ENCODE measurements at places on chromosomes 1 and 21.
A peak's percentile ranks its signal among the peaks of the same experiment; 100 is the strongest.

GRCh38 chr1:37513795-37514349, 694 bp downstream of the MEAF6 start:
- peak; percentile 54 for DNase-seq

GRCh38 chr1:40630488-40631223, 34.8 kb downstream of the RIMS3 start:
- peak; percentile 81 for DNase-seq

DNA sequence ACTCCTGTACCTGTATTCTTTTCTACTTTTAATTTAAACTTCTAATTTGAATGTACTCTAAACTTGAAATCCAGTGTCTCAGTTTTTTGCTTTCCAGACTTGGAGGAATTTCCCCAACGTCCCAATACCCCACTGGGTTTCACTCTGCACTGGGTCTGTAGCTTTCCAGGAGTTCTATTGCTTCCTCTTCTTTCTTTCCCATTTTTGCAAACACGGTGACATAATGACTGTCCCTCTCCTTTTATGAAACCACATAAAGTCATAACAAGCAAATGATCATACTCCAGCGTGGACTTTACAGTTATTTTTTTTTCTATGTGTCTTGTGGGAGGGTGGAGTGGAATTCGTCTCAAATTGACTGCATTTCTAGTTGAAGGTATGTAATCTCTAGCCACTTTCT, 97.1 kb downstream of the FASLG start:
- no peak for DNase-seq

DNA sequence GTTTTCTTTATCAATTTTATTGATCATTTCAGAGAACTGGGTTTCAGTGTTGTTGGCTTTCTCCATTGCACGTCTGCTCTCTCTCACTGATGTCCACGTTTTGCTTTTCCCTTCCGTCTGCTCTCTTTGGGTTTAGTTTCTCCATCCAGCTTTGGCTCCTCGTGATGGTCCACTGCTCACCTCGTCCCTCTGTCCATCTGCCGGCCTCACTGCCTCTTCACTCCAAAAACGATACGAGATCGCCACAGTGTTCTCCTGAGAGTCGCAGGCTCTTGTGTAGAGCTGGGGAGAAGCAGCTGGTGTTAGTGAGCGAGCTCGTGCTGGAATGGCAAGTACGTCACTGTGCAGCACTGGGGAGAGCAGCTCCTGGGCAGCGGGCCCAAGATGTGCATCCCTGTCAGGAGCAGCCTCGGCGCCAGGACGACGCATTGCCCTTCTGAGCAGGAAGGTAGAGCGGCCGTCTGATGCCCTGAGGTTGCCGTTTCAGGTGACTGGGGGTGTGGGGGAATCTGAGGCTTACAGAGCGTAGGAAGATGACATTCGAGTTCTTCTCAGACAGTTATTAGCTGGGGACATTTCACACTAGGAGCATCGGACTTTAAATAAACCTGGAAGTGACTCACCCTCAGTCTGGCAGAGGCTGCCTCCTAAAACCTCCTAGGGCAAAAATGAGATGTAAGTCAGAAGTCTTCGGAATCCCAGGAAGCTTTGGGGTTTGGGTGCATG, 31.4 kb upstream of the PCBP3 start:
- DNase-seq, result no peak

DNA sequence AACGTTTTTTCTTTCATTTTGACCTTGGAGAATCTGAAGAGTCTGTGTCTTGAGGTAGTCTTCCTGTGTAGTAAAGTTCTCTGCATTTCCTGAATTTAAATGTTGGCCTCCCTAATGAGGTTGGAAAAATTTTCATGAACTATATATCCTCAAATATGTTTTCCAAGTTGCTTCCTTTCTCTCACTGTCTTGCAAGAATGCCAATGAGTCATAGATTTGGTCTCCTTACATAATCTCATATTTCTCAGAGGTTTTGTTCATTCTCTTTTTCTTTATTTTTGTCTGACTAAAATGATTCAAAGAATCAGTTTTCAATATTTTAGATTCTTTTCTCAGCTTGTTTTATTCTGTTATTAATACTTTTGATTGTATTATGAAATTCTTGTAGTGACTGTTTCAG, 87.6 kb downstream of the DRAM2 start:
- DNase-seq, result no peak

- DNase-seq, result no peak
Measured at GRCh38 chr1:97245682-97246081, 524.1 kb downstream of the PTBP2 start.

DNA sequence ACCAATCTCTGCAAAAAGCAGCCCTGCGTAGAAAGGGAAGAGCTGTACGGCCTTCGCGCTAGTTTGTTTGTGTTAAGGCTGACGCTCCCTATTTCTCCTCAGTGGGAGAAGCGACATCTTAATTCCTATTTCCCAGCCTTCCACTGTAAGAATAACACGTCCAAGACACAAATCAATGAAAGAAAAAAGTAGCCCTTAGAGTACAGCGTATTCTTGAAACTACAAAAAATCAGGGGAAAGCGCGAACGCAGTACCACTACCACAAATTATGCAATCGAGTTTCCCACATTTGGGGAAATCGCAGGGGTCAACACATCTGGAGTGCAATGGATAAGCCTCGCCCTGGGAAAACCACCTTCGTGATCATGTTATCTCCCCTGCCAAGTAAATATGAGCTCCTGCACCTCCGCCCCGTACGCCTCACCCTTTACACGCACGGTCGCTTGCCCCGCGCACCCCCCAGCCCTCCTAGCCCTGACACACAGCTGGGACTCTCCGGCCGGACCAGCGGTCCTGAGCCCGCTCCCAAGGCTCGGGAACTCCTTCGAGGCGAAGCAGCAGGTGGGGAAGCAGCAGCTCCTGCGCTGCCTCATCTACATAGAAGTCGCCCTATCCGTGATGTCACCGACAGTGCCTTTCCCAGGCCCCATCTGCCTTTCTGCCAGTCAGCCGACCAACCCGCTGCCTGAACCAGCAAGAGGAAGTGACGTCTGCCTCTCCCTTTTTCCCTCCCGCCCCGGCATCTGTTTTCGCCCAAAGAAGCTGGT, 94.7 kb downstream of the PPIAL4G start:
- DNase-seq, result peak; percentile 97

GRCh38 chr1:221045842-221046831, 166.9 kb downstream of the HLX start:
- peak; percentile 64 for DNase-seq

- DNase-seq, result peak; percentile 53
Measured at GRCh38 chr1:151888972-151889570, 20.2 kb downstream of the THEM4 start.

- no peak for DNase-seq
Measured at GRCh38 chr1:183302452-183303322, 115.5 kb downstream of the NMNAT2 start.

DNA sequence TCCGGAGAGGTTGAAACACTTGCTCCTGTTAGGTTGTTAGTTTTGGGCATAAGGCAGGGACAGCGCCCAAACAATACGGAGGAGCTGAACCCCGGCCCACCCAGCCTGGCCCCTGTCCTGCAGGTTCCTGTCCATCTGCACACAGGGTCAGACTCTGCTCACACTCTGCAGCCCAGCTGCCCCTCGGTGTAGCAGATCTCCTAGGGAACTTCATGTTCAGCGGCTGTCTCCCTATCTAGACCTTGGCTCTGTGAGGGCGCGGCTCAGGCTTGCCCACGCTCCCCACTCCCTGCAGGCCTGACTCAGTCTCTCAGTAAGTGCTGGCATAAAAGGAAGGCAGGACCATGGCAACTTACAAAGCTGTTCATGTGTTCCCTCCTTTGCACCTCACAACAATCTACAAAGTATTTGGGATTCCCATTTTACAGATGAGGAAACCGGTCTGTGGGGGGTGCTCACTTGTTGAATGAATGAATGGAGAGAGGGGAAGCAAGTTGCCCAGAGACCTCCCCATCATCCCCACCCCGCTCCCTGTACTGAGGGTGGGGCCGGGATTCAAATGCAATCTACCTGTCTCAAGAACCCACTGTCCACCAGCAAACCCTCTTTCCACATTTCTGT, 26.2 kb downstream of the ACOT11 start:
- peak; percentile 30 for DNase-seq

GRCh38 chr1:179814546-179814838, 63.1 kb downstream of the TOR1AIP2 start:
- no peak for DNase-seq

GRCh38 chr1:60111716-60112115, 38.1 kb upstream of the C1orf87 start:
- DNase-seq, result no peak

DNA sequence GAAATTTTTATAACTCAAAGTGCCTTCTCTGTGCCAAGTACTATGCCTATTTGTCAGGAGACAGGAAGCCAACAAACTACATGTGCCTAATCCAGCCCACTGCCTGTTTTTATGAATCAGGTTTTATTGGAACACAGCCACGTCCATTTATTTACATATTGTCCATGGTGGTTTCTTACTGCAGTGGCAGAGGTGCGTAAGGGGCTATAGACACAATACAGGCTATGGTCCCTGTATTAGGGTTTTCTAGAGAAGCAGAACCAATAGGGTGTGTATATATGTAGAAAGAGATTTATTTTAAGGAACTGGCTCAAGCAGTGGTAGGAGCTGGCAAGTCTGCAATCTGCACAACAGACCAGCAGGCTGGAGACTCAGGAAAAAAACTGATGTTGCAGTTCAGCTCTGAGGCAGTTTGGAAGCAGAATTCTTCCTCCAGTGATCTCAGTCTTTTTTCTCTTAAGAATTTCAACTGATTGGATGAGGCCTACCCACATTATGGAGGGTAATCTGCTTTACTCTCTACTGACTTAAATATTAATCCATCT, 15.4 kb downstream of the PPIE start:
- no peak for DNase-seq

DNA sequence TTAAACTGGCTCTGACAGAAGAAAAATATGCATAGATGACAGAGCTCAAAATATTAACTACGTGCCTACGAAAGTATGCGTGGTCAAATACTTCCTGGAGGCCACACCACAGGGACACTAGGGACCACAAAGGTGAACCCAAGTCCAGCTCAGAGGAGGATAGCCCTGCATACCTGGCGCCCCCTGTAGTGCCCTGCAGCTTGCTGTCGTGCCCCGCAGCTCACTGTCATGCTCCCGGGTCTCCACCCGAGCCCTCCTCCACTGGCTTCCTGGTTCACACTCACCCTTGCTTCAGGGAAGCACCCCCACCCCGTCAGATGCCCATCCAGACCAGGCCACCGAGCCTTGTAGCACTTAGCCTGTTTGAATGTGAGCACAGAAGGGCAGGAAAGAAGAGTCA, 16.7 kb upstream of the NADK start:
- DNase-seq, result no peak

GRCh38 chr1:25118546-25118945, 113.8 kb downstream of the SYF2 start:
- no peak for DNase-seq

GRCh38 chr1:59674595-59674994, 140.2 kb upstream of the HOOK1 start:
- peak; percentile 70 for DNase-seq

DNA sequence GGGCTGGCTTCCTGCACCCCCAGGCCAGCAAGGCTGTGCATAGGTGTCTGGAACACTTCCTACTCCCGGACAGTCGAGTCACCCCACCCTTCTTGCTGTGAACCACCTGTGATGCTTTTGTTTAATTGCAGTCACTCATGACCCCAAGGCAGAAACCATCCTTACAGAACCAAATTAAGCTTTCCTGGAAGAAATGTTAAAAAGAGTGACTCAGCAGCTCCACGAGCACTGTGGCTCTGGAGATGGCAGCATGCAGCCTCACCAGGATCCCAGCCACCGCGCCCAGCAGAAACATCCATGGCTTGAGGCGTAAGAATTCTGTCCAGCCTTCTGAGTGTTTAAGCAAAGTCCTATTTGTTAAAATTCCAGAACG, 28.8 kb downstream of the SNAP47 start:
- DNase-seq, result no peak

GRCh38 chr1:234973426-234974250, 155.0 kb downstream of the TOMM20 start:
- no peak for DNase-seq

DNA sequence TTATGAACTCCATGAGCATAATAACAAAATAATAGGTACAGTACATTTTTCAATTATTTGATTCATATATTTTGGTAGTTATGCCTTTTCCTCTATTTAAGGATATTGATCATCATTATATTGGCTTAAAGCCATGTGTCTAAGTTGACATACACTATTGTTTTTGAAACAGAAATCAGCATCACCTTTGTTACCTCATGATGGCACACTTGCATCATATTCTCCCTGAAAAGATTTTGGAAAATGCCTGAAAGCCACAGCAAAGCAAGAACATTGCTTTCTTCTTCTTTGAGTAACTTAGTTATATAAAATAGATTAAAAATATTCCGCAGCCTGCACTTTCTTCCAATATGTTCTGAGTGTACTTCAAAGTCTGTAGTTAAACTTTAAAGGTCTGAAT, 33.3 kb downstream of the TMPRSS15 start:
- DNase-seq, result no peak

- DNase-seq, result no peak
Measured at GRCh38 chr1:47765236-47765635, 231.9 kb downstream of the TRABD2B start.

- no peak for DNase-seq
Measured at GRCh38 chr21:40667967-40668366, 179.0 kb downstream of the DSCAM start.

DNA sequence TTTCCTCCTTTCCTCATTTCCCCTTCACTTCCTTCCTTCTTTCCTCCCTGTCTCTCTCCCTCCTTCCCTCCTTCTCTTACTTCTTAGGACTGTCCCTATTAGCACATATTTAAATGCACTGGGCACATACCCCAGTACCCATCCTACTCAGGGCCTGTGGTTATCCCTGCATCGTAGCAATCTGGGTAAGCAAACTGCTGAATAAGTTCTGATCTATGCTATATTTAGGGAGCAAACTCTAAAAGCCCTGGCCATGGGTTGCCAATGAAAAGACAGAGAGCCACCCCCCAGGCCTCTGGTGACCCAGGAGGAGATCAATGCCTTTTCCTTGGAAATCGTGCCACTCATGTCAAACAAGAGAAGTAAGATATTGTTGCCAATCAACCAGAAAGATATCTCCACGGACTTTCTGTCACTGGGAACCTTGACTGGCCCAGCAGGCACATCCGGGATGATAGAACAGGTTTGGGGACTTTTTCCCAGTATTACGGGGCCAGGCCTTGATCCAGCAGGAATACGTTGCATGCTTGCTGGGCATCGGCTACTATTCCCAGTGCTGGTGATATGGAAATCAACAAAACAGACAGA, 5.4 kb downstream of the FAM3B start:
- DNase-seq, result no peak

- no peak for DNase-seq
Measured at GRCh38 chr1:30880678-30881318, 27.8 kb downstream of the SDC3 start.

DNA sequence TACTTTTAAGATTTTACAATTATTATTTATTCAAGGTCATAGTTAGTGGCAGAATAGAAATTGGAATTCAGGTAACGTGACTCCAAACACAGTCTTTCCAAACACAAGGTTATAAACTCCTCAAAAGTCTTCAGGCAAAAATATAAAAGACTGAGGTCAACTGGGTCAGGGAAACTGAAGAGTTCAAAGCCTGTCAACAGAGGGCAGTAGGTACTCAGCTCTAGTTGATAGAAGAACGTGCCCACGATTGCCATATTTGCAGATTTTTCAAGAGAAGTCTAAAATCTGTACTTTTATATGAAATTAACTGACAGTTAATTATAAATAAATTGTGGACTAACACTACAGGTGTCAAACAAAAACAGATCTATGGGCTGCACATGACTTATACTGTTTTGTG, 135.0 kb downstream of the LHX4 start:
- DNase-seq, result peak; percentile 50

Measured in hematopoietic multipotent progenitor cell treated with erythropoietin and hydrocortisone succinate and interleukin-3 and kit ligand, for 6 days (in vitro differentiated cells).